ENCODE measurements at places on chromosomes 2 and 18.
A peak's percentile ranks its signal among the peaks of the same experiment; 100 is the strongest.

DNA sequence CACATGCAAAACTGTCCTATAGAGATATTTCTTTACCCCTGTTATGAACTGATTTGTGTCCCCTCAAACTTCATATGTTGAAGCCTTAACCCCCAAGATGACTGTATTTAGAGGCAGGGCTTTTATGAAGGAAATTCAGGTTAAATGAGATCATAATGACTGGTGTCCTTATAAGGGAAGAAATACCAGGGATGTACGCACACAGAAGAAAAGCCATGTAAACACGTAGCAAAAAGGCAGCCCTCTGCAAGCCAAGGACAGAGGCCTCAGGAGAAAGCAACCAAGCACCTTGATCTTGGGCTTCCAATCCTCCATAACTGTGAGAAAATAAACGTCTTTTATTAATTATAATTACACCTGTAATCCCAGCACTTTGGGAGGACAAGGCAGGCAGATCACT, 101.3 kb upstream of the NDUFV2 start:
- no peak for DNase-seq

- no peak for DNase-seq
Observed at GRCh38 chr2:2519381-2519780, 188.3 kb upstream of the MYT1L start.

DNA sequence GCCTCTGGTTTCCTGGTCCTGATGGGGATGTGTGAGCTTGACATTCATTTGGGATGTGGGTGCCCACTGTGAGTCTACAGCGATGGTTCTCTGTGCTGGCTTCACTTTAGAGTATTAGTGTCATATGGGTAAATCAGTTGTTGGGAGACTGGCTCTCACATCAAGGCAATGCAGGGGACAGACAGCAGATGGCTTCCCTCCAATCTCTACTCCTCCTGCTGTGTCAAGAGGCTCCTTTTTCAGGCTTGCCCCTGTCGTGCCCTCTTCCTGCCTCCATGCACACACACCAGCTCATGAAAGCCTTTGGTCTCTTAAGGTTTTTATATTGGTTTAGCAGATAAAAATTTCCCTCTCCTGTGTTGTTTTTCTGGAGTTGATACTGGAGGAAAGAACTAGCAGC, 315.6 kb downstream of the RDH14 start:
- no peak for DNase-seq

GRCh38 chr2:164260506-164260905, 360.8 kb downstream of the GRB14 start:
- peak; percentile 76 for DNase-seq

DNA sequence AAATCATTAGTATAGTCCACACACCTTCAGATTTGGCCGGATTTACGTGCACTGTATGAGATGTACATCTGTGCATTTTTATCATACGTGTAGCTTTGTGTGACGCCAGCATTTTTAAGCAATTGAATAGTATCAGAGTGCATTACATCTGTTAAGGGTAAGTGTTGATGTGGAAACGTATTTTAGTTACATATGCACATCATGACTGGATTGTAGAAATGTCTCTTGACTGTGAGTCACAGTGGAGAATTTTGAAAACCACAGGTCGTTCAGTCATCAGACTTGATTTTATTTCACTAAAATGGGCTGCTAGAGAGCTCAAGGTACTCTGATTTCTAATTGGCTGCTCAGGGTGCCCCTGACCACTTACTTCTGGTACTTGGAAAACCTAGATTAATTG, 5.4 kb upstream of the GPBAR1 start:
- DNase-seq, result peak; percentile 81

DNA sequence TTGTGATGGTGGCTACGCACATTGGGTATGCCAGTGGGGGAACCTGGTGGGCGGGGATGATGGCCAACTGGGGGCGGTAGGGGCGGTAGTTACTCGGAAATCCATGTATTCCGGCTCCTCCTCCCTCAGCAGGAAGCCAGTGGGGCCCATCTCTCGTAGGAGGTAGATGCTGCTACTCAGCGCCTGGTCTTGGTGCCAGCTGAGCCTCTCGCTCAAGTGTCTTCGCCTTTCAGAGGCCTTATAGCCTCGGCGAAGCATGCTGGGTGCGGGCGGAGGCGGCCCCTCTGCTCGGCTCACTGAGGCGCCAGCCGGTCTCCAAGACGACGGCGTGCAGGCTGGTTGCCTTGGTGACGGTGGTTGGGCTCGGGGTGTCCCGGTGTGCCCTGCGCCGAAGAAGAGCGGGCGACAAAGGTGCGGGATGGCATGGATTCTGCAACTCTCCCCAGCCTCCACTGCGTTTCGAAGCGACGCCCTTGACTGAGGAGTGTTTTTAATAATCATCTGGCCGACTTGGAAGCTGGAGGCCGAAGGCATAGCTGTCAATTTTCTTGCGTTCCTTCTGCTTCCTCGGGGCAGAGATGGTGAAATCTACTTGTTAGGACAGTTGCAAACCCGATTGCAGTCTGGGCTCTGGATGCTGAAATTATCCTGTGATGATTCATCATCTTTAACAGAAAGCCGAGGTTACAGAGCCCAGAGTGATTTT, at the start of gene ZSWIM2:
Gene ZSWIM2, minus strand, starts transcription at position 298 of the 706 bp plus-strand sequence. Its CDS starts 40 bp downstream, at position 258.
- peak; percentile 92 for DNase-seq

GRCh38 chr2:236823963-236824362, 254.3 kb downstream of the ACKR3 start:
- DNase-seq, result no peak

- peak; percentile 83 for DNase-seq
Observed at GRCh38 chr2:8821276-8822217, 15.9 kb downstream of the KIDINS220 start.

DNA sequence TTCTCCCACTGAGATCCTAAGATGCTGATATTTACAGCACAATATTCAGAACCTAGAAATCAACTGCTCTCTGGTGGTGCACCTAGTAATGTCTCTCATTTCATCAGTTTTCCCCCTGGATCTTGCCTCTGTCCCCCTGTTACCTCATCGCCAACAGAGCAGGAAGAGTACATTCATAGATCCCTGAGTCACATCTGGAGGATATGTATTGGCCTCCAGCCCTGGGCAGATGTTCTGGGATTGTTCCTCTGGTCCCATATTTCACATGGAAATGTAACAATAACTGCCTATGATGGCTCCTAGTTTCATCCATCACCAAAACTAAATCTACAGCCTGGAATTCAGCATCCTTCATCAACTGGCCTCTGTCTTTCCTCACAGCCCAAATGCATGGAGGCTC, 278.8 kb upstream of the SLC14A2 start:
- DNase-seq, result peak; percentile 41

DNA sequence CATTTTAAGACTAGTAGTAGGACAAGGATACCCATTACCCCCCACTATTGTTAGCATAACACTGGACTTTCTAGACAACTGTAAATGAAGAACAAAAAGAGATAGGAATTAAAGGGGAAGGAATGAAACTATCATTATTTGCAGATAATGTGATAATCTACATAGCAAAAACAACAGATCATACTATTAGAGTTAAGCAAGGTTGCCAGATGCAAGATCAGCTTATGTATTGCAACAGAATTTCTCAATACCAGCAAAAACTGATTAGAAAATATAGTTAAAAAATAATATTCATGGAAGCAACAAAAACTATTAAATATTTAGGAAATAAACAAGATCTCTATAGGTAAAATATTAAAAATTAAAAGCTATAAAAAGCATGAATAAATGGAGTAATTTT, 194.4 kb upstream of the SPRED2 start:
- DNase-seq, result peak; percentile 8

DNA sequence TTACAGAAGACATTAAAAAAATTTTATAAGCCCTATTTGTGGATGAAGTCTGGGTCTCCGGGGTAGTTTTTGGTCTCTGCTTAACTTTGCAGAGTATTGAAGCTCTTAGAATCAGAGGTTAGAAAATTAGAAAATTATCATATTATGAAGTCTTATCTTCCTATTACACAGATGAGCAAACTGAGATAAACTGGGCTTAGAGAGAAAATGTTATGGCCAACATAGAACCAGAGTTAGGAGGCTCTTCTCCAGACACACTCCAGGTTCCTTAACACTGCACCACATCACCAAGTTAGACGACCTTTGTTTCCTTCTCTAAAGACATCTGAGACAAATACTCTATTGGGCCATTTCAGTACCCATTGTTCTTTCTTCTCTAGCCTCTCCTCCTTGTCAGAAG, 36.7 kb upstream of the NEB start:
- no peak for DNase-seq

DNA sequence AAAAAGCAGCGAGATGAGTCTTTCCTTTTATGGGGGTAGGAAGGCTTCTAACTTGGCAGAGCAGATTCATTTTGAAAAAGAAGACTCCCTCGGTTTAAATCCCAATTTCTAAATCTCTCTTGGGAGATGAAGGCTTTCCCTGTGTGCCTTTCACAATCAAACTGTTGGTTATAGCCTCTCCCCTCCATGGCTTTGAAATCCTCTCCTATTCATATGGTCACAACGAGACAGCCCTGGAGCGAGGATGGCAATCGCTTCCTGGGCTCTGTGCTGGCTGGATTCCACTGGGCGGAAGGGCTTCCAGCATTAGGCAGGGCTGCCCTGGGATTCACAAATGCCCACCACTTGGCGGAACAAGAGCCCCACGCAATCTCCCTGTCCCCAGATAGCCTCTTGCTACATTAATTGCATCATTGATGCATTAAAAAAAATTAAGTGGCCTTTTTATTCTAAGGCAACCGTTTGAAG, 1.6 kb downstream of the CAVIN2 start:
- no peak for DNase-seq

DNA sequence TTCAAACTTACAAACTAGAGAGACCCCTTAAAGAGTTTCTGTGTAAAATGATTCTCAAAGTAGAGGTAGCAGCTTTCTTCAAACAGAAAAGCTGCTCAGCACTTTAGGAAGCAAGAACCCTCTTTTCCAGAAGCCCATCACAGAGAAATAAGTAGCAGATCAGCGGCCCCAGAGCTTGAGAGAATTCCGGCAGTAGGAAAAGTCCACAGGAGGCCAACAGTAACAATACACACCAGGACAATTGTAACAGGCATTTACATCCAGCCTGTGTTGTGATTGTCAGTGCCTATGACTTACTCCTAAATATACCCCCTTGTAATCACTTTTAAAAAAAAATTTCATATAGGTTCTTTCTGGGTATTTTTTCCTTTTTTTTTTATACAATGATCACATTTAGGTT, 161.4 kb upstream of the ACVR2A start:
- no peak for DNase-seq

- peak; percentile 84 for DNase-seq
Observed at GRCh38 chr2:55311444-55311870, 42.4 kb upstream of the MTIF2 start.

GRCh38 chr2:170878505-170878904, 50.5 kb upstream of the GORASP2 start:
- DNase-seq, result no peak

DNA sequence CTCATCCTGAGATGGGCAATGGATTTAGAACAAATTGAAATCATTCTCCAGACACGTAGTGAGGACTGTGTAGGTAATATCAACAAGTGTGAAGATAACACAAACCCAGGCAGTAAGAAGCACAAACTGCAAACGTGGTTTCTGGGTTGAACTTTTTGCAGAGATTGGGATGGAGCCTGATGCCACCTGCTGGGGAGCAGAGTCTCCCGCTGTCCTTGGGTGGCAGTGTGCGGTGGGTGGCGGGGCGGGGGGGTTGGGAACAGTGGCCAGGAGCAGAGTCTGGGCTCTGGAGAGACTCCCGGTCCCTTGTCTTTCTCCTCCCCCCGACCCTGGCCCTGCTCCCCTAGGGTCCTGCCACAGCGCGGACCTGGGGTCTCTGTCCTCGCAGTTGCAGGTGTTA, 19.5 kb downstream of the TRAF3IP1 start:
- DNase-seq, result no peak

DNA sequence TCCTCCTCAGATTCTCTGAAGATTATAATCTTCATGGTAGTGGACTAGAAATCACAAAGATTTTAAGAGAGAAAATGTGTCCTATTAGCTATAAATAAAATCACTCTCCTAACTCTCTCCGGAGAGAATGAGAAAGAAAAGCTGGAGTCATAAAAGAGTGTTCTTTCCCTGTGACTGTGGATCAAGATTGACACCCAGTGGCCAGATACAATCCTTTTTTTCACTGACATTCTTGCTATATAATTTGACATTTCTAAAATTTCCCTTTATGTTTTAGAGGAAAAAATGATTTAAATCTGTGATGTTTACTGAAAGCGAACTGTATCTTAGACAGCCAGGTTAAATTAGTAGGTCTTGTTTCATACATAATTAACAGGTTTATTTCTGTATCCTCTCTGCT, 35.4 kb upstream of the LRP2 start:
- no peak for DNase-seq

- no peak for DNase-seq
Observed at GRCh38 chr18:49013291-49013691, 62.5 kb upstream of the SMAD7 start.

DNA sequence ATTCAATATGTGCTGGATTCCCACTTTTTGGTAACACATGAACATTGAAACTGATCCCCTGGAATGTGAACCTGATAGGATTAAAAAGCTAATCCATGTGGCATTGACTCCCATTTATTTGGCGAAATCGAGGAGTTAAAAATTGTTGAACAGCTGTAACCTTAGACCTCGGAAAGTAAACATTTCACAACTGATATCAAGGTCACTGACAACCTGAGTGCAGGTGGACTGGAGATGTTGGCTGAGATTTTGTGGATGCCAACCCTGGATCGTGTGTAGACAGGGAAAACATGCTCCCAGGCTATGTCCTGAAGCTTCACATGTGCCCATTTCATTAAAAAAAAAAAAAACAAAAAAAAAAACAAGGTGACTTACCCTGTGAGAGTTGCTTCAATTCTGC, 204.8 kb downstream of the SETBP1 start:
- DNase-seq, result no peak

DNA sequence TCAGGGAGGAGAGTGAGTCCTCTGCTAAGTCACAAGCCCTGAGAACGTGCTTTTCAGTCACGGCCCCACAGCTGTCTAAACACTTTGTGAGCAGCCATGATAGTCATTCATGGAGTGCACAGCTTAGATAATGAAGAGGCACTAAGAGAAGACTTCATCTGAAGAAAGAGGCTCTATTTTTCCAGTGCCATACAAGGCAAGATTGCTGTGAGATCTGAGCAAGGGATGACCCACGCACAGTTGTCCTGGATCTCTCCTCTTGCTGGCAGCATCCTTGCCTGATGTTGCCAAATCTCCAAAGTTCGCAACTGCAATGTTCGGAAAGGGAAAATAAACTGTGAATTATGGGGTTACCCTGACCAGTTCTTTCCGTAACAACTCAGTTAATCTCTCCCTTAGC, 418.7 kb downstream of the MEIS1 start:
- DNase-seq, result peak; percentile 28

- DNase-seq, result no peak
Observed at GRCh38 chr18:69936191-69936558, 11.5 kb downstream of the CD226 start.

GRCh38 chr2:12490641-12491040, 226.1 kb upstream of the TRIB2 start:
- DNase-seq, result no peak

DNA sequence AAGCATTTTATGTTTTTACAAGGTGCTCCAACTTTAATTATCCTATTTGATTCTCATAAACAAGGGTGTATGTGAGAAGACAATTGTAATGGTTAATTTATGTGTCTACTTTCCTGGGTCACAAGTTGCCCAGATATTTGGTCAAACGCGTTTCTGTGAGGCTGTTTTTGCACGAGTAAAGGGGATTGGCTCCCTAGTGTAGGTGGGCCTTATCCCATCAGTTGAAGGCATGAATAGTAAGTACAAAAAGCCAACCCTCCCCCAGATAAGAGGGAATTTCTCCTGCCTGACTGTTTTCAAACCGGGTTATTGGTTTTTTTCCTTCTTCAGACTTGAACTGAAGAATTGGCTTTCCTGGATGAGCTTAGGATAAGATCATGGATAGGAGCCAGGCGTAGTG, 224.0 kb upstream of the NCKAP5 start:
- DNase-seq, result no peak

- DNase-seq, result no peak
Observed at GRCh38 chr18:9855681-9856080, 30.1 kb upstream of the TXNDC2 start.

Measured in GM23248 (cell line).